COR-L47 (cell line): ENCODE measurements at places on chromosomes 16 and 17.

- DNase-seq = no peak
Observed at GRCh38 chr16:14434860-14435259, 195.2 kb downstream of the PARN start.

DNA sequence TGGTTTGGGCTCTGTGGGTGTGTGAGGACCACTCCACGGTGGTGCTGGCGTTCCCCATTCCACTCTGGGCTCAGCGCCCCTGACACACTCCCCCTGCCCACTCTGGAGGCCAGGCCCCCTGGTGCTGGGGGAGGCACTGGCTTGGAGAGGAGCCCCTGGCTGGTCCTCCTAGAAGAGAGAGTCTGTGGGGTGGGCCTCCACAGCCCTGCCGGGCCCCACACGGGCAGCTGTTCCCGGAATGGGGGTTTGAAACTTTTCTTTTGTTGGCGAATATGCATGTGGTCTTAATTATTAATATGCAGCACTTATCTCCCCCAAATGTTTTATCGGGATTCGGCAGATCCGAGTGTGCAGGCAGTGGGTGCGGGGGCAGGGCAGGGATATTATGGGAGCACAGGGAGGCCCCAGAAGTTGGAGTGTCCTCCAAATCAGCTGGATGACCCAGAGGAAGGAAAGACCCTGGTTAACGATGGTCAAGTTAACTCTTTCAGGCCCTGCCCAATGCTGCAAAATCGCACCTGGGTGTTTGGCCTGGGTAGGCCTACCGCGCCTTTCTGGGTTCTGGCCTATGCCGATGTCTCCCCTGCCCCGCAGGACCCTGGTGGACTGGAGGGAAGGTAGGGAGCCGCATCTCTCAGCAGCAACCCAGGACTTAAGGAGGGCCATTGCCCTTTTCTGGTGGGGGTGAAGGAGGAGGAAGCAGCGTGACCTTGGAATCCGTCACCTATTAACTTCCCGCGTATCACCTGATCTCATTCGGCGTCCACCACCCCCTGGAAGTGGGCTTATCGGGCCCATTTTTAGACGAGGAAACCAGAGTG, 36.0 kb downstream of the TMEM235 start:
- no peak for DNase-seq

DNA sequence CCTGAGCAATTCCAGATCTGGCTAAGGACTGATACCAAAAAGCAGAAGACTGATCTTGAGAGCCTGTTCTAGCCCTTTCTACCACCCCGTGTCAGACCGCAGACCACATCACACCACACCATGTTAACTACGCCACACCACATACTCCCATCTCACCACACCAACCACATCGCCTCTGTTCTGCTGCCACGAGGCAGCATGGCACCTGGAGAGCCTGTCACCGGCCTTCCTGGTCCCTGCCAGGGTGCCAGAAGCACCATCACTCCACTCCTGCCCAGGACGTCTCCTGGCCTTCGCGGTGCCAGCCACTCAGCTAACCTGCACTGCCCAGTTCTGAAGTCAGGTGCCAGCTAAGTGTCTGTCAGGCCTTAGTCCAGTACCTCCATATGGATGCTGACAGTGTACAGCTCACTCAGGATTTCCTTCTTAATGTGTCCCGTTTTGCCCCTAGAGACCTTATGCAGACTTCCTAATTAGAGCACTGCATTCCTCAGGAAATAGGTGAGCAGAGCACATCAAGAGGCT, 37.2 kb upstream of the BCAR1 start:
- DNase-seq = no peak

- DNase-seq = no peak
Observed at GRCh38 chr16:69181-69580, 3.2 kb downstream of the RHBDF1 start.

- no peak for DNase-seq
Observed at GRCh38 chr17:81902653-81903414, 796 bp downstream of the NPB start.

GRCh38 chr16:19837984-19838707, 46.5 kb downstream of the GPRC5B start:
- DNase-seq = no peak

DNA sequence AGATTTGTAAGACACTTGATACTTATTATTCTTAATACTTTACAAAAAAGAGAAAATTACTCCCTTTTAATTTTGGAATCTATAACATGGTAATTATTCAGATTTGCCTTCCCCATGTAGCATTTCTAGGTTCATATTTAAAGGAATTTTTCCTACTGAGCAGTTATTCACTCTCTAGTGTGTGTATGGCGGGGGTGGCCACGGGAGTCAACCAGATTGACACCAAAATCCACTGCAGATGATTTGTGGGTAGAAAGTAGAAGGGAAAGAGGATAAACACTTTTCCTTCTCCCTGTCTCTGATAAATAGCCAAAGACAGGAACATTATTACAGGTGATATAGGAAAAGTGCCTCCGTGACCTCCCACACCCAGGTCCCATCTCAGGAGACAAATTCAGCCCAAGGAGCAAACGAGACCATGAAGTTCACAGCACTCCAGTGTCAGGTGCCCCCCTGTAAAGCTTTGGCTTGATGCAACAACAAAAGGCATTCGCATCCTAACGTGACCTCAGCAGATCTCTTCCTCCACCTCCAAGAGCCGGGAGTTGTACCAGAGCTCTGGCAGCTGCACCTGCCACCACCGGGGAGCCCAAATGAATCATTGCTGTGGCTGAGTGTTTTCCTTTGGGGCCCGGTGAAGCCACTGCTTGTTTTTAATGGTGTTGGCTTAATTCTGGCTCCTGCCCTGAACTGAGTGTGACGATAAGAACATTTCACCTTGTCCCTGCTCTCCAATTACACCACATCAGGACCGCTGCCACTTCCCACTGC, 92.7 kb upstream of the NOL11 start:
- peak; percentile 16 for DNase-seq

GRCh38 chr16:67311607-67312488, 14.7 kb downstream of the KCTD19 start:
- no peak for DNase-seq

GRCh38 chr16:23156110-23156509, 6.9 kb upstream of the USP31 start:
- DNase-seq = no peak

GRCh38 chr16:24524855-24525677, 14.3 kb upstream of the RBBP6 start:
- DNase-seq = no peak

DNA sequence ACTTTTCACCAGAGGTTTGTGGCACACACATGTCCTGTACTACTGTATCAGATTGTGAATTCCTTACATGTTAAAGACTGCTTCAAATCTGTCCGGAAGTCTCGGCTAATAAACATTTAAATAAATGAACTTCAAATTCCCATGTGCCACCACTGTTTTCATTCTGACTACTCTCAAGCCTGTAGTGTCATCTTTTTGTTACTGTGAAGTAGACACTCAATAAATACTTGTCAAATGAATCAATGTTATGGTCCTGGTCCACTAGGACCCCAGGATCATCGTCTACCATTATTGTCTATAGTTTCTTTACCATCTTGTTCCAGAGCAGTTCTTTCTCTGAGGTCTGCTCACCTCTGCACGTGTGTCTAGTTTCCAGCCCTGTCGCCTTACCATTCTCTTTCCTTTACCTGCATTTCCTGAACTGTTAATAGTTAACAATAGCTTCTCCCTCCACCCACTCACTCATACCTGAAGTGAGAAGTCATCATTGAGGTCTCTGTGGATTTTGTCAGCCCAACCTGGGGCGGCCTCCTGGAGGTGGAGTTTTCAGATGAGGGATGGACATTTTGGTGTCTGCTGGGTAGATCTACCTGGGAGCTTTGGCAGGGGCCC, 333.0 kb downstream of the SEC14L1 start:
- no peak for DNase-seq

GRCh38 chr16:9484881-9485280, 393.4 kb downstream of the HAPSTR1 start:
- DNase-seq = no peak

- DNase-seq = no peak
Observed at GRCh38 chr17:10631048-10631700, 25.9 kb downstream of the MYH3 start.

- no peak for DNase-seq
Observed at GRCh38 chr17:34354637-34355036, 1.6 kb upstream of the CCL13 start.

DNA sequence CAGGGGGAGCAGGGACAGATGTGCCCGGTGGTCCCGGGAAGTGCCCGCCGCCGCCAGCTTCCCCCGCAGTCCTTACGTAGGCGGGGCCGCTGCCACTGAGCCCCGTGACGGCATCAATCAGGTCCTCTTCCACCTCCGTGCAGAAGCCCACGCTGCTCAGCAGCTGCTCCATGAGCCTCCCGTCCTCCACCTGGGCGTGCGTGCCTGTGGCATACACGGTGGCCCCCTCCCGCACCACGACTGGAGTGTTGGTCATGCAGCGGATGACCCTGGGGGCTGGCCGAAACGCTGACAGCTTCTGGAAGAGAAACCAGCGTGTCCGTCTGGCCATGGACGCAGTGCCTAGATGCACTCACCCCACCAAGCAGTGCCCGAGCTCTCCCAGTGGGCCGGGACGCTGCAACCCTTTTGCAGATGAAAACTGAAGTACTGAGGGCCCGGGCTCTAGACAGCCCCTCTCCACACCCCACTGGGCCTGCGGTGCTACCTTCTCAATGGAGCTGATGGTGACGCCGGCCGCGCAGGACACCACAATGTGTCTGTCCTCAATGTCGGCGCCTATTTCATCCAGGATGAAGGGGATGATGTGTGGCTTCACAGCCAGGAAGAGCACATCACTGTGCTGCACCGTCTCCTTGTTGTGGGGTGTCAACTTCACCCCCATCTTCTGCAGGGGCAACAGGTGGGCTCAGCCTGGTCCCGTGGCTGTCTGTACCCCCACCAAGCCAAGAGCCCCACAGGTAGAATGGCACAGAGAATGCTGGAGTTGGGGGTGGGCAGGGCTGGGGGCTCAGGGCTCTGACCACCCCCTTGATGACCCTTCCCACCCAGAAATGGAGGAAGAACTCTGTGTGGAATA, 2.0 kb downstream of the PYCR1 start:
- no peak for DNase-seq

GRCh38 chr16:61926766-61927165, 109.5 kb downstream of the CDH8 start:
- DNase-seq = peak; percentile 70

GRCh38 chr16:58236231-58236690, 38.4 kb upstream of the CSNK2A2 start:
- peak; percentile 64 for DNase-seq

DNA sequence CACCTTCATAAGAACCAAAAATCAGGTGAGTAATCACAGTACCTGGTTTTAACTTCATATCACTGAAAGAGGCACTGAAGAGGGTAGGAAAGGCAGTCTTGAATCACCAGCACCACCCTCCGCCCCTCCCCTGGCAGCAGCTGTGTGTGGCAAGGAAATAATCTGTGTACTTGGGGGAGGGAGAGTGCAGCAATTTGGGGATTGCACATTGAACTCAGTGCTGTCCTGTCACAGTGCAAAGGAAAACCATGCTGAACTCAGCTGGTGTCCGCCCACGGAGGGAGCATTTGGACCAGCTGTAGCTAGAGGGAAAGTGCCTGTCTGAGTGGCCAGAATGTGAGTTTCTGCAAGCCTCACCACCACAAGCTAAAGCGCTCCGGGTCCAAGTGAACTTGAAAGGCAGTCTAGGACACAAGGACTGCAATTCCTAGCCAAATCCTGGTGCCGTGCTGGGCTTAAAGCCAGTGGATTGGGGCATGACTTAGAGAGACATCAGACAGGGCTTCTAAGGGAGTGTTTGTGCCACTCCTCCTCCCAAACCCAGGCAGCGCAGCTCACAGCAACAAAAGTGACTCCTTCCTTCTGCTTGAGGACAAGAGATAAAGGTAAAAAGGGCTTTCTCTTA, 39.7 kb upstream of the ALDH3A1 start:
- no peak for DNase-seq

DNA sequence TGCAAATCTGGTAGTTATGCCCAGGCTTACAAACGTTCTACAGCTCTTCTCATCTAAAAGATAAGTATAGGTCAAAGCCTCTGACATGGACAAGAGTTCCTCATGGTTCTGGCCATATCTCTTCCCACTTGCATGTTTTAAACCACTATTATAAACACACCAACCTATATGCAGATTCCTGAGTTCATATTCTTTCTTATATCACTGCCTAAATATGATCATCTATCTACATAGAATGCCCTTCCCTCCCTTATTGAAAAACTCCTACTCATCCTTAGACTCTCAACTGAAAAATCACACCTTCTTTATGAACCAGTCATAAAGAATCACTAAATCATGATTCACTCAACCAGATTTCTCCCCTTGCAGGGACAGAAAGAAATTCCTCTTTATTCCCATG, 128.2 kb downstream of the CEP112 start:
- DNase-seq = no peak

DNA sequence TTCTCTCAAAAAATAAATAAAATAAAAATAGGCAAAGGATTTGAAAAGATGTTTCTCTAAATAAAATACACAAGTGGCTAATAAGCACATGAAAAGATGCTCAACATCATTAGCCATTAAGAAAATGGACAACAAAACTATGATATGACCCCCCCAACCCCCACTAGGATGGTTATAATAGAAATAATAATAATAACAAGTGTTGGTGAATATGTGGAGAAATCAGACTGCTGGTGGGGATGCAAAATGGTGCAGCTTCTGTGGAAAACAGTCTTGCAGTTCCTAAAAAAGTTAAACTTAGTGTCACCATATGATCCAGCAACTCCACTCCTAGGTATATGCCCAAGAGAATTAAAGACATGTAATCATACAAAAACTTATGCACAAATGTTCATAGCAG, 9.0 kb upstream of the MYCBPAP start:
- DNase-seq = no peak

GRCh38 chr17:66087073-66087472, 104.9 kb downstream of the CEP112 start:
- no peak for DNase-seq

- no peak for DNase-seq
Observed at GRCh38 chr17:14904386-14904785, 360.7 kb downstream of the PMP22 start.

GRCh38 chr17:65670667-65671371, 109.4 kb upstream of the AXIN2 start:
- DNase-seq = no peak

- no peak for DNase-seq
Observed at GRCh38 chr16:47694543-47694942, 233.4 kb downstream of the PHKB start.

DNA sequence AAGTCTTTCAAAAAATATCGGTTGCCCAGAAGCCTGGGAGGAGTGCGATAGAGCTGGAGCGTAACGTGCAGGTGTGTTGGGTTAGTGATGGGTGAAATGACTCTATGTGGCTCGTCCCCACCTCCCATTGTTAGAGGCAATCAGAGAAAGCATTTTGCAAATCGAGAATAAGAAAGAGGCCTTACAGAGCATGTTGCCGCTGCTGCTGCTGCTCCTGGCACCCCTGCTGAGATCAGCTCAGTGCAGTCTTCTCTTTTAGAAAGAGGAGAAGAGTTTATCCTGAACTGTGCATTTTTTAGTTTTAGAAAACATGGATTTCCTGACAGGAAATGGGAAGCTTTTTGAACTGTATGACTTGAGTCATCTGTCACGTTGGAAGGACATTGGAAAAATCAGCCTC, 774.5 kb upstream of the RBFOX1 start:
- no peak for DNase-seq

GRCh38 chr16:70728150-70728549, 42.3 kb upstream of the MTSS2 start:
- no peak for DNase-seq

- no peak for DNase-seq
Observed at GRCh38 chr17:77432034-77432661, 291.4 kb downstream of the SEC14L1 start.
